ENCODE measurements at places on chromosomes 13 and 19.

GRCh38 chr13:48078251-48078656, 16.6 kb downstream of the MED4 start:
- DNase-seq, result no peak

DNA sequence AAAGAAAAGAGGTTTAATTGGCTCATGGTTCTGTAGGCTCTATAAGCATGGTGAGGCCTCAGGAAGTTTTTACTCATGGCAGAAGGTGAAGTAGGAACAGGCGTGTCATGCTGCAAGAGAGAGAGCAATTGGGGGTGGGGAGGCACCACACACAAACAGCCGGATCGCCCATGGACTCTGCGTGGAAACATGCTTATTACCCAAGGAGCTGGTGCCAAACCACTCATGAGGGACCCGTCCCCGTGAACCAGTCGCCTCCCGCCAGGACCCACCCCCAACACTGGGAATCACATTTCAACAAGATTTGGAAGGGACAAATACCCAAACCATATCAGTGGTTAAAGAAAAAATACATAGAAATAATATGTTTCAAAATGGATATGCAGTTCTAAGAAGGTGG, 174.6 kb upstream of the RNF113B start:
- DNase-seq, result no peak

GRCh38 chr13:44104197-44104490, 224.4 kb downstream of the LACC1 start:
- no peak for DNase-seq

DNA sequence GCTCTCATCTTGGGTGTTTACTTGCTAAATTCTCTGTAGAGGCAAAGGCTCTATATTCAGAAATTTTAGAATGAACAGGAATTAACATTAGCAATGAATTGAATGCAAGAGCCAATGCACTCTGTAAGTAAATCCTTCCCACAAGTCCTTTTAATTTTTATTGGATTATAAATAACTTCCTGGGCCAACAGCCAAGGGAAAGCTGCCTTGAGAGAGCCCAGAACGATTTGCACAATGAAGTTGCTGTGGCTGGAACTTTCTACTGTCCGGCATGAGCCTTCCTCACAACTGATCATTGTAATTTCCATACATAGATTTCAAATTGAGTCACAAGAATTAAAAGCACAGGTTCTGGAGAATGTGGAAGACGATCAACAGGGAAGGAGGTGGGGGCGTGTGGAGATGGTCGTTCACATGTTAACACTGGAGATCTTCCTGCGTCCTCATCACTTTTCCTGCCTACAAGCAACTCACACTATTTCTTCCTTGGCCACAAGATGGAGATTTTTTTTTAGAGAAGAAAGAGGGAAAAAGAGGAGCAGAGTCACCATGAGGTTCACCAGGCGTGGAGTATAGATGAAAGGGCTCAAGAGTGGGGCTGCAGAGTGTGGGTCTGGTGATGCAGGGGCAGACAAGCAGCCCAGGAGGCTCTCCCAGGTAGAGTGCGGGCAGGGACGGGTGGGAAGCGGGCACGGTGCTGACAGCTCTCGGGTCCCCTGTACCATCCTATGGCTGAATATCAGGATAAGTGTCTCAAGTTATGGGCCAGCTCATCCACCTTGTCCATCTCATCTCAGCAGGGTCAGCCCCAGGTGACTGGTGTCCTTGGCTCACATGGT, 110.7 kb downstream of the SOX1 start:
- no peak for DNase-seq

DNA sequence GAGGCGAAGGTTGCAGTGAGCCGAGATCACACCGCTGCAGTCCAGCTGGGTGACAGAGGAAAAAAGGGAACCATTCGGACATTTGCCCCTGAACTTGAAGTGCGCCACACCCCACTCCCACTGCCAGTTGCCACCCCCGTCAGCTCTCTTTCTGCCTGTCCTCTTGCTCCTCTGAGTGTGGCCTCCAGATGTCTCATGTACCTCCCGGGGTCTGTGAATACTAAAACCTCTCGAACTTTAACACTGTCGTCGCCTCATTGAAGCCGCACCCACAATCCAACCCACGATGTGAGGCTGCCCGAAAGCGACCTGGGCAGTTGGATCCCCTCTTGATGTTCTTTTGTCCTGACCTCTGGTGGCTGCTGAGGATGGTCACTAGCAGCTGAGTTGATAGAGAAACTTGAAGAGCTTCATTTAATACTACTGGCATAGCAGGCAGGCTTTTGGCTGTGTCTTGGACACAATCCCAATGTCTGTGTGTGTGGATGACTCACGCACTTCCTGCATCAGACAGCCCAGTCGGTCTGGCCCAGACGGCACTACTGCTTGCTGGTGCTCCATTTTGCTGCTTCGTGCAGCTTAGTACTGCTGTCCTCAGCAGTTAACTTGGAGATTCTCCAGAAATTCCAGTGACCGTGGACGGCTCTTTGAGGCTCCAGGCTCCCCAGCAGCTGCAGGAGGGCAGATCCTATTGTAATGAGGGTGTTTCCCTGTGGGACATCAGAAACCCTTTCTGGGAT, 4.2 kb downstream of the FPR3 start:
- no peak for DNase-seq

- DNase-seq, result no peak
These were observed 19.5 kb downstream of the MAN2B1 start for GRCh38 chr19:12647047-12647446.

GRCh38 chr19:50310759-50311465, 18.3 kb downstream of the KCNC3 start:
- no peak for DNase-seq

- no peak for DNase-seq
These were observed 13.7 kb upstream of the SLC35E1 start for GRCh38 chr19:16585808-16586476.

DNA sequence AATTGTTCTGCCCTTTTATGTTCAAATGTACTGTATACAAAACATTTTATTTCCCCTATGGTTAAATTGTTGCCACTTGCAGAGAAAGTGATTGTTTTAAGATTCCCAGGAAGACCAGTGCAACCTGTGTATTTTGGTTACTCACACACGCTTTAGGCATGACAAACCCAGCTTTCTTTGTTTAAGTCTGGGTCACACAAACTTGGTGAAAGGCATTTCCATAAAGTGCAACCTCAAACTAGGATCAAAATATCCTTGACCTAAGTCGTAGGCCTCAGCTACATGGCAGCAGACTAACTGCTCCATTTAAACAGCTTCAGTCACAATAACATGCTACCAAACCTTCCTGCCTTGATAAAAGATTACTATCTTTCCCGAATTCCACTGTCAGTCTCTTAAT, 639.0 kb upstream of the PRR20A start:
- no peak for DNase-seq

DNA sequence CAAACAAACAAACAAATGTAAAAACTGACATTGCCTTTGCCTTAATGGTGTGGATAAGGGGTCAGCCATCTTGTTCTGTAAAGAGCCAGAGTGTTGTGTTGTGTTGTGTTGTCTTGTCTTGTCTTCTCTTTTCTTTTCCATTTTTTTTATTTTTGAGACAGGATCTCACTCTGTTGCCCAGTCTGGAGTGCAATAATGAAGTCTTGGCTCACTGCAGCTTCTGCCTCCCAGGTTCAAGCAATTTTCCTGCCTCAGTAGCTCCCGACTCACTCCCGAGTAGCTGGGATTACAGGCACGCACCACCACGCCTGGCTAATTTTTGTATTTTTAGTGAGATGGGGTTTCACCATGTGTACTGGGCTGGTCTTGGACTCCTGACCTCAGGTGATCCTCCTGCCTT, 27.8 kb downstream of the TIMM13 start:
- DNase-seq, result no peak

DNA sequence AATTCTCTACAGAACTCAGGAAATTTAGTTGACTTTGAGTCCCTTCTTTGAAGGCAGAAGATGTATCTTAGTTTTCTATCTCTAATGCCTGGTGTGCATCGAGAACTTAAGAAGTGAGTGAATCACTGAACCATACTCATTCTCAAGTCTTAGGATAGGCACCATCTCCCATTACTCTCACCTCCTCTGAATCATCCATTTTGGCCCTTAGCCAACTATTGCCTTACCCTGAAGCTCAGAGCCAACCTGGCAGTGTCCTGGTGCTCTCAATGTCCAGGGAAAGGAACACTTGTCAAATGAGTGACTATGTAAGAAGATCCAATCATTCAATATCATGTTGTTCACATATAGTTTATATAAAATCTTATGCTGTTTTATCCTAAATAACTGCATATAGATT, 146.6 kb downstream of the RGCC start:
- DNase-seq, result no peak

- no peak for DNase-seq
These were observed 63.1 kb downstream of the STK24 start for GRCh38 chr13:98513837-98514236.

DNA sequence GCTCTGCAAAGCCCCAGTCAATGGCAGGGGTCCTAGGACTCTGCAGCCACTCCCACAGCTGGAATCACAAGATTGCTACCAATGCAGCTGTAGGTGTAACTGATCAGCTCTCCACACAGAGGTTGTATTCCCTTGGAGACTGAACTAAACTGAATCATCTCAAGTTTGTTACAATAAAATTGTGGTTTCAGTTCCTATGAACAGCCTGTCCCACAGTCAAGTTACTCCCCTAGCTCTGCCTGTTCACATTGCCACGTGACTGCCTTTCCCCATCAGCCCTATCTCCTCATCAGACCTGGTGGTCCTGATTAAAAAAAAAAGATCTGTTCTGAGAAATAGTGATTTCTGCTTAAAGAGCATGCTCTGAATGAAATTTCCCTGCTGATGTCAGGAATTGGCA, 287.9 kb upstream of the NBEA start:
- DNase-seq, result no peak

- no peak for DNase-seq
These were observed 2860.6 kb upstream of the PCDH20 start for GRCh38 chr13:64276232-64276631.

- DNase-seq, result no peak
These were observed 25.1 kb downstream of the RFX1 start for GRCh38 chr19:13981021-13981420.

DNA sequence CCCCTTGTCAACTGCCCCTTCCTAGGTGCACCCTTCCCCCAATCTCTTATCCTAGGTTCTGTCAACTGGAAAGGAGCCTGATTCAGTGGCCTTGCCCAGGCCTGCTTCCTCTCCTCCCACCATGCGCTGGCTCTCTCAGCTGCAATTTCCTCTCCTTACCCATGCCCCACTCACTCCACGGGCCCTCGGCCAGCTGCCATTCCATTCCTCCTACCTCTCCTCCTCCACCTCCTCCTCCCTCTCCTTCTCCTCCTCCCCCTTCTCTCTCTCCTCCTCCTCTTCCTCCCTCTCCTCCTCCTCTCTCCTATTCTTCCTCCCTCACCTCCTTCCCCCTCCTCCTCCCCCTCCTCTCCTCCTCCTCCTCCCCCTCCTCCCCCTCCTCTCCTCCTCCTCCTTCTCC, 9.6 kb upstream of the TIMM44 start:
- DNase-seq, result no peak

DNA sequence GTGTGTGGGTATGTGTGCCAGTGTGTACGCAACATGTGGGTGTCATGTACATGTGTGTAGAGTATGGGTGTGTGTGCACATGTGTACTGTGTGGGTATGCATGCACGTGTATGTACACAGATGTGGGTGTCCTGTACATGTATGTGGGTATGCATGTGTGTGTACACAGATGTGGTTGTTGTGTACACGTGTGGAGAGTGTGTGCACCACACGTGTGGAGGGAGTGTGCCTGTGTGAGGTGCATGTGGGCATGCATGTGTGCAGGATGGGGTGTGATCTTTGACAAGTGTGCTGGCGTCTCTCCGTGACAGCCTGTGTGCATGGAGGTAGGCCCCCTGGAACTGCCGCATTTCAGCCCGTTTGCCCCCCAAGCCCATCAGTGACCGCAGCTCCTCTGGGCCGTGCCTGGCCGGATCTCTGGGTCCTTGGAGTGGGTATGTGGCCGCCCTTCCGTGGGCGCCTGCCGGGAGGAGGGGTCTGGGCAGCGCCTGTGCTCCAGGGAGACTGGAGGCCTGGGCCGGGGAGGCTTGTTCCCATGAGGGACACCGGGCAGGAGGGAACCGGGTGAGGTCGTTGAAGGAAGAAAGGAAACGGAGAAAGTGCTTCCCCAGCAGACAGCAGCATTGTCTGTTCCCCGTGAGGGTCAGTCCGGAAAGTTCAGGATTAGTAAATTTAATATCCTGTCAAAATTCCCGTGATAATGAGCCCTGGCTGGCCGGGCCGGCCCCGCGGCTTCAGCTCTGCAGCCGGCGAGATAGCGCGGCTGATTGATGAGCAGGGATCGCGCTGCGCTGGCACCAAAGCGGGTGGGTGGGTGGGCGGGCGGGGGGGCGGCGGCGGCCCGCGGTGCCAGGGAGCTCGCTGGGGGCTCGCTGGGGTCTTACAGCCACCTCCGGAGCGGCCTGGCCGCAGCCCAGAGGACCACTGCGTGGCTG, 91.1 kb upstream of the SOX1 start:
- no peak for DNase-seq

DNA sequence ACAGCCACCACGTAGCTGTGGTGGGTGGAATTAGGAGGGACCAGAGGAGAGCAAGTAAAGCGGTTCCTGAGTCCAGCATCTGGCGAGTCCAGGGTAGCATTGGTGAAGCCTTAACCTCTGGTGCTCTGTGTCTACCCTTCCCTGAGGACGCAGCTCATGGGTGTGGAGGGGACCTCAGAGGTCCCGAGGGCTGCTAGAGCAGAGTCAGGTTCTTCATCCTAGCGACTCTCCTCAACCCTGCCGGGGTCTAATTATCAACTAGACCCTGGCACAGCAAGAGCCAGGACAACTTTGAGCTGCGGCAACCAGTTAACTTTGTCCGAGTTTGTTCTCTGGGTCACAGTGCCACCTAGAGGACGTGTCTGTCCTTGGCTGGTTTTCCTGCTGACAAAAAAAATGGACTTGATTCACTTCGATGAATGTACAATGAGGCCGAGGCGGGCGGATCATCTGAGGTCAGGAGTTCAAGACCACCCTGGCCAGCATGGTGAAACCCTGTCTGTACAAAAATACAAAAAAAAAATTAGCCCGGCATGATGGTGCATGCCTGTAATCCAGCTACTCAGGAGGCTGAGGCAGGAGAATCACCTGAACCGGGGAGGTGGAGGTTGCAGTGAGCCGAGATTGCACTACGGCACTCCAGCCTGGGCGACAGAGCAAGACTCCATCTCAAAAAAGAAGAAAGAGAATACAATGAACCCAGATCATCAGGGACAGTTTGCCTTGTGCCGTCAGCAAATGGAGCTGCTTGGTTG, 25.0 kb downstream of the TSSK6 start:
- peak; percentile 78 for DNase-seq

- DNase-seq, result no peak
These were observed 11.0 kb downstream of the TSHZ3 start for GRCh38 chr19:31338069-31338776.

- DNase-seq, result no peak
These were observed 574.1 kb downstream of the LMO7 start for GRCh38 chr13:76210262-76210661.

GRCh38 chr19:47229676-47230053, 1.3 kb downstream of the BBC3 start:
- DNase-seq, result no peak

DNA sequence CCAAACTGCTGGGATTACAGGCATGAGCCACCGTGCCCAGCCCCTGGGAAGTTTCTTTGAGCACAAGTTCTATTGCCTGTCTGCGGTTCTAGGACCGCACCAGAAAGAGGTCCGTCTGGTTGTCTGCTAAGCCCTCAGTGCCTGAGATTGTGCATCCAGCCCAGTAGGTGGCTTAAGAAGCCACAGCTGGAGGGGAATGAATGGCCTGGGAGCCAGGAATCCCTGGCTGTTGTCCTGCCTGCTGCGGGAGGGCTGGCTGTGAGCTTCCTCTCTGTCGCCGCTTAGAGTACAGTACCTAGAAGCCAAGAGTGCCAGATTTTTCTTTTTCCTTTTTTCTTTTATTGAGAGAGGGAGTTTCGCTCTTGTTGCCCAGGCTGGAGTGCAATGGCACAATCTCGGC, 4.2 kb upstream of the TYK2 start:
- DNase-seq, result no peak
